ENCODE measurements at places on chromosomes 6 and 20.

GRCh38 chr6:87803791-87804190 lies 101.8 kb upstream of the AKIRIN2 start:
- DNase-seq: no peak

- no peak for DNase-seq
These were observed 132.2 kb downstream of the TAF4 start for GRCh38 chr20:61933481-61933950.

- no peak for DNase-seq
These were observed 83.9 kb downstream of the KCNB1 start for GRCh38 chr20:49398401-49399144.

- DNase-seq: peak; percentile 67
These were observed 172.6 kb downstream of the BMP2 start for GRCh38 chr20:6940048-6940447.

- DNase-seq: no peak
These were observed 281.6 kb downstream of the PLCB1 start for GRCh38 chr20:8413691-8414090.

DNA sequence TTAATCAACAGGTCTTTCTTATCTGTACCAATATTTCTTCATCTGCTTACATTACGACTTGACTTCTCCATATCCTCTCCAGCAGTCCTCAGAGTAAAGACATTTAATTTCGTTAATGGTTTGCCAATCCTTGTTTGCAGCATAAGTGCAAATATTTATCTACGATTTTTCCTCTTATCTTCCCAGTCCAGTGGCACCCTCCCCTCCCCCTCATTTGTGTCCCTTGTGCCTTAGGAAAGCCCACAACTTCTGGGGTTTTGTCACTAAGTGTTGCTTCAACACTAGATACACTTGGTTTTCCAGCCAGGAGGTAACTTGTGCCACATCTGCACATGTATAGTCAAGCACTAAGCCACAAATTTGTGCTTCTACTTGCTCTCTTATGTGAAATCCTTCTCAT lies 327.2 kb downstream of the CBLN4 start:
- DNase-seq: no peak

- DNase-seq: no peak
These were observed 637.4 kb downstream of the CD109 start for GRCh38 chr6:74333406-74333805.

GRCh38 chr6:112683106-112683505 lies 336.0 kb downstream of the RFPL4B start:
- DNase-seq: no peak

DNA sequence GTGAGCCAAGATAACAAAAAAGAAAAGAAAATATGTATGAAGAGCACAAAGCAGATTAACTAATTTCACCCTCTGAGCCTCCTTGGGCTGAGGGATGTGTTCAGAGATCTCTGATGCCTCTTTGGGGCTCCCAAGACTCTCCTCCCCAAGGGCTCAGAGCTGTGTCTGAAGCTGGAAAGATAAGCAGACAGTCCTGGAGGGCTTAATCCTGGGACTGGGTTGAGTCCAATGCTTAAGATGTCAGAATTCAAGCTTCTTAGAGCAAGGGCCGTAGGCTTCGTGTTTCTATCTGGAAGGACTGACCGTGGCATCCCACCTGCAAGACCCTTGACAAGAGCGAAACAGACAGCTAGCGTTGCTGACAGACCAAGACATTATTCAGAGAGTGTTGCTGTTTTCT lies 229.0 kb downstream of the ZMYND8 start:
- DNase-seq: no peak

DNA sequence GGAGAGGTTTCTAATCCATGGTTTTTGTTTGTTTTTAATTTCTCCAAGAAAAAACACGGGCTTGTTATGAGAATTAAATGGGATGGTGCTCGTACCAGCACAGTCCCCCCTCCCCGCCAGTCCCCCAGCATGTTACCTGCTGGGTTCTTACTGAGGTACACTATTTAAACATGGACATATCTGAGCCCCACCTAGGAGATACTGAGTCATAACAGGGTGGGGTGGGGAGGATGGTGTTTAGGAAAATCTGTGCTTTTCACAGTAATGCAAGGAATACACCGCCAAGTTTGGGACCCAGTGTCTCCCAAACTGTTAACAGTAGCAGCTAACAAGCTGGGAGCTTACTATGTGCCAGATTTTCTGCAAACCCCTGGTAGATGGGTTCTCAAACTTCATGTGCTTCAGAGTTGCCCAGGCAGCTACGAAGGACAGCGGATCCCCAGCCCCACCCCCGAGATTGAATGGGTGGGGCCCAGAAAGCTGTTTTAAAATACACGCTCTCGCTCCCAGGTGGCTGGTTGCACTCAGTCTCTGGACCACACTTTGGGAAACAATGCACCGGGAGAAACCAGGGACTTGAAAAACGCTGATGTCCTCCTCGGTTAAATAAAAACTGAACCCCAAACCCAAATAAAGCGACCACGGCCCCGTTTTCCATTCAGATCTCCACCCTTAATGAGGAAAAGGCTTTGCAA lies 995 bp downstream of the ZFP64 start:
- peak; percentile 63 for DNase-seq

DNA sequence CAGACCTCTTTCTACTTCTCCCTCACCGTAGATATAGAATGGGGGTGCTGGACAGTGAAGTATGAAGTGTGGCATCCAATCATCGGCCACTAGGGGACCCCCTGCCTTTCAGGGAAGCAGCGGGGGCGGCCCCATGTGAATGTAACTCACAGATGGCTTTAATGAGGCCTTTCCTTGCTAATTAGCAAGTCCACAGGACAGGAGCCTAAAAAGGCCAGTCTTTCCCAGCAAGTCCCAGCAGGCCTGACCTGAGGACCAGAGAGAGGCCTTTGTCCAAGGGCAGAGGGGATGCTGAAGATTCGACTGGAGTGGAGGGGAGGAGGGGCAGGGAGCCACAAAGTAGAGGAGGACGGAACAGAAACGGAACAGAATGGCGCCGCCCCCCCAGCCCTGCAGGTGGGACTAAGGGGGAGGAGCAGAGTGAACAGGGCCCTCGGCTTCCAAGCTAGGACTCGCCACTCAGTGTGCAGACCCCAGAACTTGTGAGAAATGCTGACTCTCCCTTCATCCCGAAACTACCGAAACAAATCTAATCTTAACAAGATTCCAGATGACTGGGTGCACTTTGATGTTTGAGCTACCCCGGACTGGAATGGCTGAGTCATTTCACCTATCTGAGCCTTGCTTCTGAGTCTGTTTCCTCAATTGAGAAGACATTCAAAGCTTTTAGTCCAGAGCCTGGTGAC lies 5.8 kb downstream of the C6orf132 start:
- DNase-seq: peak; percentile 70

DNA sequence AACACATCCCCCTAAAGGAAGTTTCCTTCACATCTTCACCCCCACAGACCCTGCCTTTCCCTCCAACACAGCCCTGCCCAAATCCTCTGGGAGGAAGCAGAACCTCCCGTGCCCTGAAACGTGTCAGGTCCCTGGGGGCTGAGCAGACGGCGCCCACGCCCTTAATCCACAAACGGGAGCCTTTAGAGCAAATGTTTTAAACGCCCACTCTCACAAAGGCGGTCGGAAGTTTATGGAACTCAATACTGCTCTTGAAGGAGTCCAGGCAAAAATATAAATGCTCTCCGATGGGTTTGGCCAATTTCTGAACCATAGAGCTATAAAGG lies 237.1 kb upstream of the AFDN start:
- no peak for DNase-seq

- no peak for DNase-seq
These were observed 38.9 kb upstream of the CALHM6 start for GRCh38 chr6:116422238-116422637.

- no peak for DNase-seq
These were observed 23.7 kb upstream of the ID1 start for GRCh38 chr20:31581391-31581790.

GRCh38 chr20:1264727-1265126 lies 1.4 kb upstream of the SNPH start:
- no peak for DNase-seq

DNA sequence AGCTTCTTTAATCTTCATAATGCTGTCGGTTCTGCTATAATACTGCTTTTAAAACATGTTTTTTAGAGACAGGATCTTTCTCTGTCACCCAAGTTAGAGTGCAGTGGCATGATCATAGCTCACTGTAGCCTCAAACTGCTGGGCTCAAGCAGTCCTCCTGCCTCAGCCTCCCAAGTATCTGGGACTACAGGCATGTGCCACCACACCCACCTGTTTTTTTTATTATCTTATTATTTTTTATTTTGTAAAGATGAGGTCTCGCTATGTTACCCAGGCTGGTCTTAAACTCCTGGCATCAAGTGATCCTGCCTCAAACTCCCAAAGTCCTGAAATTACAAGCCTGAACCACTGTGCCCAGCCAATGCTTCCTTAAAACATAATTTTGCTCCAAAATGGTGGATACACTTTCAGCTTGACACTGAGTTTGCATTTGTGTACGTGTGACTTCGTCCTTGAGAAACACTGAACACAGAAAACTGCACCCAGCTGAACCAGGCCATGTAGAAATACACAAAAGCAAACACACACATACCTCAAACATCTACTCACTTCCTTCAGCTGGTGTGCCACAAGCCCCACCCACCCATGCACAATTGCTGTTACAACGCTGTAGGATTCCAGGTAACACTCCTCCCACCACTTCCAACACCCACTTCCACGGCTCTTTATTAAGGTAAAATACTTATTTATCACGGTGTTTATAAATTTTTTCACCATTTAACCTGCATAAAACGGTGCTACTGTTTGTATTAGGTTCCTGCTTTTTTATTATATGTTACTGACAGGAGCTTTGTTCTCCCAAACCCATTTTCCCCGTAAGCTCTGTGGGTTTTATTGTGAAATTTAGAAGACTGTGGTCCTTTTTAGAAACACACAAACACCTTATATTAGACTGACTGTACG lies 109.1 kb downstream of the TSHZ2 start:
- DNase-seq: no peak

DNA sequence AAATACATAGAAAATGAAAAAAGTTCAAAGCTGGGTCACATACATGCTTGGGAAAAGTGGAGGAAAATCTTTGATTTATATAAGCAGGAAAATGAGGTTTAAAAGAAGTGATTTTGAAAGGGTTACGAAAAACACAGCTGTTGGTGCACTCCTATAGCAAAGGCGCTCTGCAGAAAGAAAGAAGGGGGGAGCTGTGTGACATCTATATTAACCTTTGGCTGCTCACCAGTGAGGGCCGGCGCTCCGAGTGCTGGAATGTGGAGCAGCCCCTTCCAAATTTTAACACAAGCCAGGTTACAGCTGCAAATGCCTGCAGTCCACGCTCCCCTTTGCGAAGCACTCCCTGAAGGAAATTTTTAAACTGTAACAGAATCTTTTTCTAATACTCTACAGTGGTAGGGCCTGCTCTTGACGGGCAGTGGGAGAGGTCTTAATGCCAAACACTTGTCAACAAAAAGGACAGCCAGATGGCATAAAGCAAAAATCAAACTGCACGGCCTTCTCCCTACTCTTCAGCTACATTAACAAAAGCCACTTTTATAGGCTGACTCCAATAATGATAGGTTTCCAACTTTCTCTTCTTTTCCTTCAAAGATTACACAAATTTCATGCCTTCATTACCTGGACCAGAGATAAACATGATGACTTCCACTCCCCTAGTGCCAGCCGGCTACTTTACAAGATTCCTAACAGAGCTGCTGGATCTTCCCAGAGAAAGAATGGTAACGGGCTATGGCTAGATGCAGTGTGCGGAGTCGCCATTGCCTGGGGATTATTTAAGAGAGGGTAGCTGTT lies 4.8 kb downstream of the BMP7 start:
- no peak for DNase-seq

DNA sequence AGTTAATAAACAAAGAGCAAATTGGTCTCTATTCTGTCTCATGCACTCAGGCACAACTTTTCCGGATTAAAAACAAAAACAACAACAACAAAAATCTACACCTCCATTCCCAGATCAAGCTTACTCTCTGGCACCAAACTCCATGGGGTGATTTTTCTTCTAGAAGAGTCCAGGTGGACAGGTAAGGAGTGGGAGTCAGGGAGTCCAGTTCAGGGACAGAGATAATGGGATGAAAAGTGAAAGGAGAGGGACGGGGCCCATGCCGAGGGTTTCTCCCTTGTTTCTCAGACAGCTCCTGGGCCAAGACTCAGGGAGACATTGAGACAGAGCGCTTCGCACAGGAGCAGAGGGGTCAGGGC lies 437 bp upstream of the HLA-A start:
- no peak for DNase-seq

GRCh38 chr20:59471653-59472421 lies 132.5 kb upstream of the PHACTR3 start:
- DNase-seq: no peak

DNA sequence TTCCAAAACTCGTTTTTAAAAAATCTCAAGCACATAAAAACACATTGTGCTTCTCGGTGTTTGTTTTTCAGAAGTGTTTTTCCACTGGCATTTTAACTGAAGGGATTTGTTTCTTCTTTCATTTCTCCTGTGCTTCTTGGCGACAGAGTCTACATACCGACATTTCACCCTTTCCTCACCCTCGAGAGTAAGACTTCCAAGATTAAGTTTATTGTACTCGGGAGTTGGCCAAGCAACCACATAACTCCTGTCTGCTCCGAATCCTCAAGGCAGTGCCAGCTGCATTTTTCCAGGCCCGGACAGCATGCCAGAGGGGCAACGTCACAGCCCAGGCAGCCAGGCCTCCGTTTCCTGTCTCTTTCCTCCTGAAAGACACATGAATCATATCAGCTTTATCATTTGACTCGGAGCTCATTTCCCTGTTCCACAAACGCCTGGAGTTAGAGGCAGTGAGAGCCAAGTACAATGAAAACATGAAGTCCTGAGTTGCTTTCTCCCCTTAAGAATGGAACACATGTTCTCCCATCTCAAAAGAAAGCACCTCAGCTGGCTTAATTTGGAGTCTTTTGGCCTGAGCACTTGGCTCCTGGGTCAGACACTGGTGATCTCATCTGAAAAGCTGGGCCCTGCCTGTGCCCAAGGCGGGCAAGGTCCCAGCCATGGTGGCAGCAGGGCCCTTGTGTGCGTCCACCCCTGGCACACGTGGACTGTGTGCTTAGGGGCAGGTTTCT lies 23.2 kb upstream of the FAM50B start:
- DNase-seq: peak; percentile 94

DNA sequence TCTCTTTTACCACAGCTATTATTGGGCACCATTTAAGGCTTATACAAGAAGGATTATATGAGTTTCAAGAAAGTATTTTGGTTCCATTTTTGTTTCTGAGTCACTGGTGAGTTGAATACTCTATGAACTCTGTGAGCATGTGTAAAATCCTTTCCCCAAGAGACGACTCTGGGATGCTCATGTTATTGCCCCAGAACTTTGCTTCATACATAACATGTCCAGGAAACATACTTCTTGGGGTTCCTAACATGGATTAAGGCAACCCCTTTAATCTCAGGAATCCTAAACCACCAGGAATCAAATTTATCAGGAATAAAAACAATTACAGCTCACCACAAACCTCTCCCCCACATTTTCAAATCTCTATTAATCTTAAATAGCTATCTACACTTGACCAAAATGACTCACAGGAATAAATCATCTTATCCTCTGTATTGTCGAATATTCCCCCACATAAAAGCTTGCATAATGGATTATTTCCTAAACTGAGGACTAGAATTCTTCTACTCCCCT lies 117.5 kb upstream of the COL21A1 start:
- no peak for DNase-seq

GRCh38 chr20:13659288-13659687 lies 20.6 kb upstream of the TASP1 start:
- DNase-seq: no peak

All from RKO (cell line).